ENCODE measurements at places on chromosomes 7 and 10. TPM values are rescaled to one million over a fixed set of nuclear protein-coding genes. Genes with fewer than 3 reads are reported as not detected.

SSC4D gene
- 6.0 TPM for total RNA-seq

LRGUK gene
- 0.43 TPM for total RNA-seq

FXYD4 gene
- total RNA-seq = not detected

CCDC172 gene
- not detected for total RNA-seq

SLC26A3 gene
- total RNA-seq = not detected

TMEM196 gene
- total RNA-seq = not detected

TAS2R41 gene
- total RNA-seq = not detected

COMTD1 gene
- total RNA-seq = 18.3 TPM

HOXA3 gene
- not detected for total RNA-seq

PGAM2 gene
- total RNA-seq = 0.70 TPM

DNA sequence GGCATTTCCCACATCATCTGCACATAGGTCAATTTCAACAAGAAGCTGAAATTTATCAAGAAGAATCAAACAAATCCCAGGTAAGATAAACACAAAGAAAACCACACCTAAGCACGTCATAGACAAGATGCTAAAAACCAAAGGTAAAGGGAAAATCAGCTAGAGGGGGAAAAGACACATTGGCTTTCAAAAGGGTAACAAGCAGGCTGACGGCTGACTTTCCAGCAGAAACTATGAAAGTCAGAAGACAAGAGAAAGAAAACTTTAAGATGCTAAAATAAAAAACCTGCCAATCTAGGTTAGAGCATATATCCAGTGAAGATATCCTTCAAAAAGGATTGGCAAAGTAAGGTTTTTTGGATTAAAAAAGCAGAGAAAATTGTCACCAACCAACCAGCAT, 59.9 kb upstream of the RHEB start:
- DNase-seq = no peak

- peak; percentile 56 for DNase-seq
Observed at GRCh38 chr10:32055478-32056135, 618 bp downstream of the KIF5B start.

DNA sequence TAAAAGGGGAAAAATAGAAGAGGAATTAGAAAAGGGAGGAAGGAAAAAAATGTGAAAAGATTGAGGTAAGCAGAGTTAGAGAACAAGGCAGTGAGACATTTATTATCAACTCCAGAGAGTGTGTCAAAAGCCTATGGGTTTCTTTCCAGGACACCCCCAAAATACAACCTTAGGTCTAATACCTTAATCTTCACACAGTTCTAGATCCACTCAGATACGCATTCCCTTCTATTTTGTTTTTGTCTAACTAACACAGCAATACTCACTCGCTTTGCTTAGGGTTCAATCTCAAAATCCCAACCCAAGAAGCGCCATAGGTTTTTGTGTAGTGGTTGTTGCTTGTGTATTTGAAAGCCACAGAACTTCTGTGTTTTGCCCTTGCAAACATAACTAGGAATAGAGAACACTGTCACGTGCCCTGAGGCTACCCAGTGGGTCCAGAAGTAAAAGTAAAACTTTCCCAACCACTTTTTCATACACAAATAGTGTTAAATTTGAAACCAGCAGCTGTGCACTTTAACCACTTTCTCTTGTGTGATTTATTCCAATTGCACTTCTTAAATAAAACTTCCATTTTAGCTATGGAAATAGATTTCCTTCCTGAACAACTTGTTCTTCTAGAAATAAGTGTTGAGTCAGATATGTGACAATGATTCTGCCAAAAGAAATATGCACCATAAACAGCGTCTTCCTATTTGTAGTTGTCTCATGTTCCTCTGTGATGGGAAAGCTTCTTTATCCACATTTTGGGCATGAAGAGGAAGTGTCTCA, 414.7 kb upstream of the GHITM start:
- no peak for DNase-seq

GRCh38 chr7:132735476-132735875, 159.2 kb upstream of the PLXNA4 start:
- no peak for DNase-seq

DNA sequence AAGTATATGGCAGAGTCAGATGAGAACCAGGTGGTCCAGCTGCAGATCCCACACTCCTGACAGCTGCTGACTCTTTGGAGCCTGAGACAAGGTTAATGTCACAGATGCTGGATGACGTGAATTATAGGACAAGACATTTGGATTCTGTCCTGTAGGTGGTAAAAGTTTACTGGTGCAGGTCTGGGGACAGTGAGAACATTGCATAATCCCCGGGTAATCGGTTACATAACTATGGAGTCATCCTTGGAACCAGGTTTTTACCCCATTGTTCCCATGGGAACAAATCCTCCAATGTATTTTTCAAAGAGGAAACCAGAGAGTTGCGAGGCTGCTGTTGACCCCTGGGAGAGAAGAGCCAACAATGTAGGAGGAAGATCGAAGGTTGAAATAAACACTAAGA, 27.5 kb upstream of the ZCCHC24 start:
- DNase-seq = no peak

DNA sequence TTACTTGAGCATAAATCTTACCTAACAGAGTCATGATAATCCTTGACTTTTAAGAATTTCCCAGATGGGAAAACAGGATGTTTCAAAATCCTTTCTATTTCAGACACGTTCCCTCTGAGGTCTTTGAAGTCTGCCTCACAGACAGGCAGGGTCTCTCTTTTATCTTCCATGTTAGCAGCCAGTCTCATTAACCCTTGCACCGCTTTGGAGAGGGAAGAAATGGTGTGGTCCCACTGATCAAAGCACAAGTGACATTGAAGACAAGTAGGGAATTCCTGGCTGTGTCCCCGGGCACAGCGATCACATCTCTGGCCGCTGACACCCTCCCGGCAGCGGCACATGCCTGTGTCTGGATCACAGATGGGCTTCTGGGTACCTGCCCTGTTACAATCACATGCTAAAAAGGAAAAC, 52.7 kb upstream of the LAMB1 start:
- DNase-seq = no peak

- no peak for DNase-seq
Observed at GRCh38 chr10:112071596-112072133, 111.9 kb downstream of the GPAM start.

GRCh38 chr7:42661312-42661711, 250.6 kb downstream of the C7orf25 start:
- peak; percentile 64 for DNase-seq

DNA sequence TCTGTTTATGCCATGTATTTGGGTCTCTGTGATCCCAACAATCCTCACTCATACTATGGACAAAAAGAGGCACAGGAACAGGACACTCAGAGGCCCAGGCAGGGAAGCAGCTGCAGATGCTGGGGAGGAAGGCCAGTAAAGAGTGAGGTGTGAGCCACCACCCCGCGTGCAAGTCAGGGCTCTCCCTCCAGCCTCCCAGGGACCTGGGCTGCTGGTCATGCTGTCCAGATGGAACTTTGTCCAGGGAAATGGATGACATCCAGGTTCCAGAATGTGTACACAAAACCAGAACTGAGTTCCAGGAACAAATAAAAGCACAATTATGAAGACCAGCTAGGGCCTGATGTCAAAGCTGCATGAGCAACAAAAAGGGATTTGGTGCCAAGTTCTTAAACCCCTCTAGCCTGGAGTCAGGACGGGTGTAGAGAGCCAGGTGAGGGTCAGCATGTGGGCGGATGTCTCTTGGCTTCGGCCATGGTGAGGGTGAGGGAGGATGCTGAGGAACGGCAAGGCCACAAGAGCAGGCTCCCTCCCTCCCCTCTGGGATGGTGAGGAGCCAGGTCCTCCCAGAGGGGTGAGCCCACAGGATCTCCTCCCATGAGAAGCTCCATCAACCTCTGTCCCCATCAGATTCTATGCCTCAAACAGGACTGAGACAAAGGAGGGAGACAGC, 739.7 kb downstream of the PARD3 start:
- DNase-seq = no peak

GRCh38 chr7:34207810-34208209, 302.5 kb downstream of the BMPER start:
- no peak for DNase-seq

DNA sequence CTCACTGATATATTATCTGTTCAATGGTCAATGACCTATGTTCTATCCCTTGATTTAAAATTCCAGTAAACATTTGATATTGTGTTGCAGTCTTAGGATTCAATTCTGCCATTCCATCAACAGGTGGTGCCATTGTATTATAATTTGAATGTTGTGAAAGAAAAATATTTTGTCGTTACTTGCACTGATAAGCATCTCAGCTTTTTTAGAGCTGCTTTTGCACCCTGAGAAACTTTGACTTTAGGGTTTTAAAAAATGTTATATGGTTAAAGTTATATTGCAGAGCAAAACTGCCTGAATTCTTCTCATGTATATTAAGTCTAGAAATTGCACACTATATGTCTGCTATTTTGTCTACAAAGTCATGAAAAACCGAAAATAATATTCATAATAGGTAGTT, 18.8 kb upstream of the MINDY3 start:
- DNase-seq = no peak

- DNase-seq = no peak
Observed at GRCh38 chr7:112497481-112497880, 16.7 kb downstream of the LSMEM1 start.

Data from astrocyte (in vitro differentiated cells and primary cell).